ENCODE measurements at places on chromosomes 7 and 10.

DNA sequence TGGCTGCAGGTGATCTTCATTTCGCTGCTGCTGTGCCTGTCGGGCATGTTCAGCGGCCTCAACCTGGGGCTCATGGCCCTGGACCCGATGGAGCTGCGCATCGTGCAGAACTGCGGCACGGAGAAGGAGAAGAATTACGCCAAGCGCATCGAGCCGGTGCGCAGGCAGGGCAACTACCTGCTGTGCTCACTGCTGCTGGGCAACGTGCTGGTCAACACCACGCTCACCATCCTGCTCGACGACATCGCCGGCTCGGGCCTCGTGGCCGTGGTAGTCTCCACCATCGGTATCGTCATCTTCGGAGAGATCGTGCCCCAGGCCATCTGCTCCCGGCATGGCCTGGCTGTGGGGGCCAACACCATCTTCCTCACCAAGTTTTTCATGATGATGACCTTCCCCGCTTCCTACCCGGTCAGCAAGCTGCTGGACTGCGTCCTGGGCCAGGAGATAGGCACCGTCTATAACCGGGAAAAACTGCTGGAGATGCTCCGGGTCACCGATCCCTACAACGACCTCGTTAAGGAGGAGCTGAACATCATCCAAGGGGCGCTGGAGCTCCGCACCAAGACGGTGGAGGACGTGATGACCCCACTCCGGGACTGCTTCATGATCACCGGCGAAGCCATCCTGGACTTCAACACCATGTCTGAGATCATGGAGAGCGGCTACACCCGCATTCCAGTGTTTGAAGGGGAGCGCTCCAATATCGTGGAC, 1.3 kb downstream of the CNNM2 start:
- DNase-seq: no peak

GRCh38 chr7:66921396-66921917, 432 bp downstream of the TMEM248 start:
- DNase-seq: no peak

GRCh38 chr7:127884066-127884559, 147.1 kb downstream of the LRRC4 start:
- DNase-seq: no peak

DNA sequence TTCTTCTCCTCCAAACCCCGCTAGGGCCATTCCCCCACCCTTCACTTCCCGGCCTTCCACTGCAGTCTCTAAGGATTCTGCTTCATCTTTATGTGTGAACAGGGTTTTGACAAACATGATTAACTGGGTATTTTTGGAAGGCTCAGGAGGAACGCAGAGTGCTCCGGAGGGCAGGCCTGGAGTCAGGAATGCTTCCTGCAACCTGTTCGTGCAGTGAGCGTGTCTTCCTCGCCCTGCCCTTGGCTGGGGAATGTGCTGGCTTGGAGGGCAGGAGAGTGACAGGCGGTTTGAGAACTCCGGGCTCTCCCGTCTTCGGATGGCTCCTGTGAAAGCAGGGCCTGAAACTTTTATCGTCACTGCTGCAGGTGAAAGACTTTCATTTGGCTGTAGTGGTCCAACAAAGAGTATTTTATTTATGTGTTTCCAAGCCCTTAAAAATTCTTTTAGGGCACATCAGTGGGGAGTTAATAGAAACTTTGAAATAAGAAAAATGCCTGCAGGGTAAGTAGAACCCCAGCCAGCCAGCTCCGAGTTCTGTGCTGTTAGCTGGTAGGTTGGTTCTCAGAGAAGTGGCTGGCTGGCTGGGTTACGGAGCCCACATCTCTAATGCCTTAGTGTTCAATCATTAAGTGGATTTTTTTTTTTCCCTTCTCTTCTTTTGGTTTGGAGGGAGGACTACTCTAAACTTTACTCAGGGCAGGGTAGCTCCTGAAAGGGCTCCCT, 51.0 kb downstream of the TCF7L2 start:
- no peak for DNase-seq

DNA sequence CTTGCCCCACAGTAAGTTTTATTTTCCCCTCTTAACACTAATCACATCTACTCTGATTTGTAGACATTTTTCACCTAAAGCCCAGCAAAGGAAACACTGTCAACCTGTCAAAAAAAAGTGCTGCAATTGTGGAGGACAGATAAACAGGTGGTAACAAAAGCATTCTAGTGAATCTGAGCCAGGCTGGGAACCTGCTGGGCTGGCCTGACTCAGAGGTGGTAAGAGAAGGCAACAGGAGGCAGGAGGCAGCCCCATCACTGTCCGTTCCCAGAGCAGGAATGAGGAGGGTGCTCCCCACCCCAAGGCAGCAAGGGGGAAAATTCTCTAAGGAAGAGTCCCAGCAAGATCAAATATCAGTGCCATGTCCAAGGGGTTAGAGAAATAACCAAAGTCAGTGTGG, 19.5 kb upstream of the HERPUD2 start:
- DNase-seq: no peak

DNA sequence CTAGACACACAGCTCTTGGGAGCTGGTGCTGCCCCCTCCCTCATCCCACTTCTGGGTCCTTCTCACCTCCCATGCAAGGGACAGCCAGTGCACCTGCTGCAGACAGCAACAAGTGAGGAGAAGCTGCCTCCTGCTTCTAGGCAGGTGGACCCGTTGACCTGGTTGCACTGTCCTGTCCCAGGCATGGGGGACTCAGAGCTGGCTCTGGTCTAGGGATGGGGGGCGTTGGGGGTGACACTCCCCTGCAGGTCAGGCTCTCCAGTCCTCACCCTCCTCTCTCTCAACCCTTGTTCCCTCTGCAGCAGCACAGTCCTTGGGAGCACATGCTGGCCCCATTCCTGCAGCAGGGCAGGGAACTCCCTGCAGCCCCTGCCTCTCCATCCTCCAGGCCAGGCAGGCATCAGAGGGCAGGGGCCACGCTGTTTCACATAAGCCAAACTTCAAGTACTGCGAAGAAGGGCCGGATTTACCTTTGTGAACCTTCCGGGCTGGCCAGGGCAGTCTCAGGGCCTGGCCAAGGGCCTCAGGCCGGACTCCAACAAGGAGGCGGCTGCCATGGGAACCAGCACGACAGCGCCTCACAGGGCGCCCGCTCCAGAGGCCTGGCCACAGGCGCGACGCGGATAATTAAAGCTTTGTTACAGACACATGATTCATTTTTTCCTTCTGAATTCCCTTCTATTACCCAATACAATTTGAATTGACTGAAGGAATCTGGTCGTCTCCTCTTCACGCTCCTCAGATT, 48.5 kb downstream of the RASGEF1A start:
- DNase-seq: no peak

DNA sequence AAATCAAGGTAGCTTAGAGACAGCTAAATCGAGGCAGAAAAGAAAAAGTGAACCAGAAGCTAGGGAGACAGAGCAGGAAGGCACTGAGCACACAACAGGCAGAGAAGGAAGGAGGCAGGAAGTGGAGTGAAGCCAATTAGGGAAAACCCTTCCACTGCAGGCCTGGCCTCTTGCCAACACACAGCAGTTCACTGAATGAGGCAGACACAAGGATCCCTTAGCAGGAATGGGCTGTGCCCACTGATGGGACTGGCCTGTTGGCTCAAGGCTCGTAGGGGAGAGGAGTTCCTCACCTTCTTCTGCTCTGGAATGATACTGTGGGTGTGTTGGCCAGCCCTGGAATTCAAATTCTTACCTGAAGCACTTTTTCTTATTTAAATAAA, 220.3 kb upstream of the STK17A start:
- no peak for DNase-seq

- DNase-seq: peak; percentile 46
These were observed 6.5 kb downstream of the VSIR start for GRCh38 chr10:71766717-71767419.

Measured in thoracic aorta (tissue), 2 donors.